ENCODE measurements at places on chromosomes 1 and 21.

GRCh38 chr1:208756339-208756981 is 512.3 kb upstream of the PLXNA2 start:
- no peak for DNase-seq

DNA sequence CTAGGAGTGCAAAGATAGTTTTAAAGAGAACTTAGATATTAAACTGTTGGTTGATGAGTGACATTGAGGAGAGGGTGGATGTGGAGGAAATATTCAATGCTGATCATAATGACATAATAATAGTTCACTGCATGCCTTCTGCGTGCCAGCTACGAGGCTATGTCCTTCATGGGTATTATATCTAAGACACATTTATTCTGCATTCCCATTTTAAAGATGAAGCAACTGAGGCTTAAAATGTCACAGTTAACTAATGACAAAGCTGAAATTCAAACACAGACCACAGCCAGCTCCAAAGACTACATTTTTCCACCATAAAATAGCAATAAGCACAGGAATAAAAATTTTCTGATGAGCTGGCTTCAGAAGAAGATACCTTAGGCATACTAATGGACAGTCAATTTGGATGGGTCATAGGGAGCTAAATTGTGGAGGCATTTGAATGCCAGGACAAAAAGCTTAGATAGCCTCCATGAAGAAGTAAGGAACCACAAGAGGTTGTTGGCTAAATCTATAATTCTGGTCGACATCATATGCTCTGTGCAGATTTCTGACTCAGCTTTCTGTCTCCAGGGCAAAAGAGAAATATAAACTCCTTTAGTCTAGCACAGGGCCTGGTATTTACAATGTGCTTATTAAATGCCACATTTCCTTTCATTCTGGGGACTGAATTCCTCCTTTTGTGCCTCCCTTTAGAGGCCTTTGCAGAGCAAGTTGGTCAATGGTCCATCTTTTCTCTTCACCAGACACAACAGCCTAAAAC is 71.2 kb upstream of the NRIP1 start:
- DNase-seq = no peak

GRCh38 chr1:240823357-240823756 is 211.4 kb upstream of the GREM2 start:
- DNase-seq = no peak

DNA sequence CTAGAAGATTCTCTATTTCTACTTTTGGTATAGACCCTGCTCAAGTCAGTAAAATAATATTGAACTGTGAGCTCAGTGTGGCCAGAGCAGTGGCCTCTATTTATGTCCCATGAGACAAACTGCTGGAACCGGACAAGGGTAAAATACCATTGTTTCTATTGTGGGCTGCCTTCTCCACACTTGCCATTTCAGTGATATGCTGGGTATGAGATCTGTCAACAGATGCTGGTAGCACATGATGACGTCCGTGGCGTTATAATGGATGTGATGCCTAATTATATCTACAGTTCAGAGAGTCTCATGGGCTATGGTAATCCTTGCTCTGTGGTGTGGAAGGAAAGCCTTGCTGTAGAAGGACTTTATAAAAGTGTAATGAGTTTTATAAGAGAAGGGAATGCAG is 2.4 kb downstream of the ACTN2 start:
- DNase-seq = no peak

GRCh38 chr1:47709019-47709871 is 271.4 kb downstream of the FOXD2 start:
- DNase-seq = no peak

- DNase-seq = peak; percentile 55
These were observed 104.7 kb downstream of the AKT3 start for GRCh38 chr1:243745356-243745755.

DNA sequence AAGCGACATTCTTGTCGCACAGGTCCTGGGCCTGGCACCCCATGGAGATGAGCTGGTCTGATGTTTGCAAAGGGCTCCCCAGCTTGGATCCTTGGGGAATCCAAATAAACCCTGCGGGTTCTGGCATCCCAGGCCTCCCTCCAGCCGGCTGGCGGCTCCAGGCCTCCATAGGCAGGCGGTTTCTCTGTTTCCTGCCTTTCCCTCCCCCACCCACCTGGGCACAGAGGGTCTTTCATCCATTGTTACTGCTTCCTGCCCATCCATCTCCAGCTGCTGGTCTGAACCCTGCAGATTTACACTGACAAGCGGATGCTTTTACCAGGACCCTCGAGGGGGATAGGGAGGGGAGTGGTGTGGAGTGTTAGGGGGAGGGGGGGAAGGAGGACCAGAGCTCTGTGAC is 39.1 kb upstream of the ID3 start:
- no peak for DNase-seq

GRCh38 chr1:96116731-96117130 is 604.9 kb upstream of the PTBP2 start:
- DNase-seq = no peak

DNA sequence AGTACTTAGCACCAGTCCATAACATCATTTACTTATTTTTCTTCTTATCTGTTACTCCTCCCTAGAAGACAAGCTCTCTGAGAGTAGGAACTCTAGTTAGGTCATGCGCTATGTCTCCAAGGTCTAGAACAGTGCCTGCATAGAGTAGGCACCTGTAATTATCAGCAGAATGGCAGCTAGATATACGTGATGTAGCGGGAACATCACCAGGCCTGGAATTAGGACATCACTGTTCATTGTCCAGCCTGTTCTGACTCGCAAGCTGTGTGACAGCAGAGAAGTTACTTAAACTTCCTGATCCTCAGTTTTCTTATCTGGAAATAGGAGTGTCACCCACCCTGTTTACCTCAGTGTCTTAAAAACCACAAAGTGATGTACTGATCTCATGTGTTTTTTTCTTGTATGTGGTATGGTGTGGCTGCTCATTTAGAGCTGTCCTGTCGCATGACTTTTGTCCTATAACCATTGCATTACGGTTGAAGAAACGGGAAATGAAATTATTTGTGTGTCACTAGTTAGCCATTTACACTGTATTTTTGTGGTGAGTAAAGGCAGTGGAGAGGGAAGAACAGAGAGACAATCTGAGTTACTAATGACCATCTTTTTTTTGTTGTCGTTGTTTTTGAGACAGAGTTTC is 37.1 kb upstream of the EXO1 start:
- no peak for DNase-seq

DNA sequence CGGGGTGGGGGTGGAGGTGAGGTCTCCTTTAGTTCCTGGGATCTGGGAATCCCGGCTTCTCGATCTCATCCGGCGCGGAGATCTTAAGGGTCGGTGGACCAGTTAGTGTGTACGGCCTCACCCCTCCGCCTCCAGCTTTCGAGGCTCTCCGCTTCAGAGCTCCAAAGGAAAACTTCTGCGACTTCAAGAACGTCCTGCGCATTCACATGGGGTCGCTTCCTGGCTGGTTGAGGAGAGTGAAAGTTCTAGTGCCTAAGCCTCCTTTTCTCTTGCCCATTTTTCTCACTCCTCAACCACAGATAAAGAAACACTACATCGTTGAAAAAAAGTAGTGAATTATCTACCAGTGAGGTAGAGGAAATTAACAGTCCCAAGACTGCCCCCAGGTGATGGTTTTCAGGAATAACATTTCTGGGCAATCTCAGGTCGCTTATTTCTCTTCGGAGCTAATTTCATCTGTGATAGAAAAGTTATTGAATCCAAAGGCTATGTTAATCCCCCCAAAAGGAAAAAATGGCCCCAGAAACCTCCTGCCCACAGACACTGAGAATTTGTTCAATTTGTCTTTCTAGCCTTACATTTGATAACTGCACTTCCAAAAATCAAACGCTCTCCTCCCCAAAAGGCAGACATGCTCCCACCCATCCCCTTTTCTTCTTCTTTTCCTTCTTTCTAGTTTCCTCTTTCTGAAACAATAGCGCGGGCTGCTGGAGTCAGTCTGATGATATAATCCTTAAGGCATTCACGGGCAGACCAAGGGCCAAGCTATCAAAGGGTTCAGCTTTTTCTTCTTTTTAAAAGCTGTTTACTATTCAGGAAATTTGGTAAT is 20.6 kb upstream of the TBX15 start:
- peak; percentile 79 for DNase-seq

DNA sequence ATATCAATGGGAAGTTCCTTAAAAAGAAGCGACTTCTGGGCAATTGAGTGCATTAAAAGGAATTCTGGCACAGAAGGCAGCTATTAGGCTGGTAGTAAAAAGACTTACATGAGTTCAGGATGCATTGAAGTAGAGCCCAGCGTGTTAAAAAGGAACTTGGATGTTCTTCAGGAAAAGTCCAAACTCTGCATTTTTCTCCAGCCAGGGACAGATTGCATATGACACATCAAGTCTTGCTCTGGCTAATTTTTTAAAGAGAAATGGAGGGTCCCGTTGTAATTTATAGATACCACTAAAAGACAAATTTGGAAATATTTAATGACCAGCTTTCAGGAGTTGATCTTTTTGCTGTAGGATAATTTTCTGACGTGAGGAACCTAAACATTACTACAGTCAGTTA is 1.2 kb downstream of the TPRG1L start:
- DNase-seq = no peak
